ENCODE measurements at places on chromosomes 2 and 18.

- DNase-seq = no peak
Measured at GRCh38 chr2:65374575-65374974, 57.8 kb downstream of the SPRED2 start.

- DNase-seq = no peak
Measured at GRCh38 chr2:62657783-62658182, 47.7 kb upstream of the EHBP1 start.

- DNase-seq = no peak
Measured at GRCh38 chr2:30987566-30987965, 150.7 kb downstream of the GALNT14 start.

GRCh38 chr2:62822549-62822948 lies 117.0 kb downstream of the EHBP1 start:
- no peak for DNase-seq

GRCh38 chr2:43265001-43265400 lies 38.6 kb upstream of the ZFP36L2 start:
- no peak for DNase-seq

DNA sequence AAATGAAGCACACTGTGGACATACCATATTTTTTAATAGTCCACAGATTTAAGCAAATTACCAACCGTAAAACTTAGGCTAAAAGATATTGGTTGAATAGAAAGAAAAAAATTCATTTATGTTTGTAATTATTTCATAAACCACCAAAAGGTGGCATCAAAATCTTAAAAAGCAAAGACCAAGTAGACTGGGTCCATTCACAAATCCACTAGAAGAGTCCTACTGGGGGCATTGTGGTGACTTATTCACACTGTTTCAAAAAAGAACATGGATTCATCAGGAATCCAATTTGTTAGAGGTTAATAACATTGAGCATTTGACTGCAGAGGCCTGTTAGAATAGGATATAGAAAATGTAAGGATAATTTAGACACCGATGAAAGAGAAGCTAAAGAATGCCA lies 194.9 kb upstream of the KYNU start:
- DNase-seq = no peak

DNA sequence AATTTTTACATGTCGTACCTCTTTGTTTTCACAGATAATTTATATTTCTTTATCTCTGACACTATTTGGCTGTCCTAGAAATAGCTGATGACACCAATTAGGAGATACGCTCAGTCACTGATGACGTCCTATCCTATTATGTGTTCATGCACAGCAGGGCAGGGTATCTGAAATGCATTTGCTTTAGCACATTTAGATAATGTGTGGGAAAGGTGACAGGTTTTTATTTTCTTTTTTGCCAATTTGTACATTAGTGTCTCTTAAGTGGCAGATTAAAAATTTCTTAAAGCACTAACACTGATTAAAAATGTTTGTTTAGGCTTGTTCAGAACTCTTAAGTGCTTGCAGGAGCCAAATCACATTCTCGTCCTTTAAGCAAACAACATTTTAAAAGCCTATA lies 39.7 kb downstream of the CDC42EP3 start:
- no peak for DNase-seq

DNA sequence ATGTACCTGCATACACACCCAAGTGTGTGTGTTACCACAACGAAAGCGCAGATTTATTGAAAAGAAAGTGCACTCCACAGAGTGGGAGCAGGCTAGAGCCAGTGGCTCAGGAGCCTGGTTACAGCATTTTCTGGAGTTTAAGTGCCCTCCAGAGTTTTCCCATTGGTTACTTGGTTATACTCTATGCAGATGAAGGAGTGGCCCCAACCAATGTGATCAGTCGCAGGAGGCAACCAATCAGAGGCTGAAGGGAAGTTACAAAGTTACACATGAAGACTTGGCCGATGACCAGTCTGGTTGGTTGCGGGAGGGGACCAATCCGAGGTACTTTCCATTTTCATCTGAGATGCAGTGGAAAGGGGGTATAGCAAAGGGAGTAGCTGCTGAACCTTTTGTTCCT lies 13.5 kb upstream of the PRLH start:
- no peak for DNase-seq

DNA sequence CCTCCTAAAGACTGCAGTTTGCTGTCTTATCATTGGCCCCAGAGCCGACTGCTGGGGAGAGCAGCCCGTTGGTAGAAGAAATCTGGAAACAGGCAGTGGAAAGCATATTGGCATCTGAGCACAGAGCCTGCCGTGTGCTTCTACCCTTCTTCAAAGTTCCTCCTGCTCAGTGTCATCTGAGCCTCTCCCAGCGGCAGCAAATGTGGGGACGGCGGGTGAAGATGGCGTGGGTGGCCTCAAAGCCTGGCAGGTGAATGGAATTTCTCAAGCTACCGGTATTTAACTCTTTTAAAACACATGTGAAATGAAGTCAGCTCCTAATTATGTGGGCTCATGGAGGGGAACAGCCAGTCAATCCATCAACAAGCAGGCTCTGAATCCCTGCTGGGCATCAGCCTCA lies 181.6 kb upstream of the PXDN start:
- DNase-seq = no peak

GRCh38 chr2:223786943-223787342 lies 50.4 kb downstream of the AP1S3 start:
- DNase-seq = no peak

DNA sequence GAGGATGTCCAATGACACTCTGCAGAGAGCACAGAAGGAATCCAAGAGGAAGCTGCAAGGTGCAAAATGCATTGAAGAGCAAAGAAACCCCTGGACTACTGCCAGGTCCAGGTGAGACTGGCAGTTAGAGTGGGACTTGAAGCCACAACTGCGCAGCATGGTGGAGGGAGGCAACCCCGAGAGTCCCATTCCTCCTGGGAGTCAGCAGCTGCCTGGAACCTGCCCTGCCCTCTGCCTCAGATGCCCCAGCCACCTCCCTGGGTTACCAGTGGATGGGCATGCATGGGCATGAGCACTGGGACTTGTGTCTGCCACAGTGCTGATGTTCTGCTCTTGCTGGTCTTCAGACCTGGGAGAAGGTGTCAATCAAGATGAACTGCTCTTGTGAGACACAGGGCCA lies 43.2 kb downstream of the ANKMY1 start:
- DNase-seq = no peak

DNA sequence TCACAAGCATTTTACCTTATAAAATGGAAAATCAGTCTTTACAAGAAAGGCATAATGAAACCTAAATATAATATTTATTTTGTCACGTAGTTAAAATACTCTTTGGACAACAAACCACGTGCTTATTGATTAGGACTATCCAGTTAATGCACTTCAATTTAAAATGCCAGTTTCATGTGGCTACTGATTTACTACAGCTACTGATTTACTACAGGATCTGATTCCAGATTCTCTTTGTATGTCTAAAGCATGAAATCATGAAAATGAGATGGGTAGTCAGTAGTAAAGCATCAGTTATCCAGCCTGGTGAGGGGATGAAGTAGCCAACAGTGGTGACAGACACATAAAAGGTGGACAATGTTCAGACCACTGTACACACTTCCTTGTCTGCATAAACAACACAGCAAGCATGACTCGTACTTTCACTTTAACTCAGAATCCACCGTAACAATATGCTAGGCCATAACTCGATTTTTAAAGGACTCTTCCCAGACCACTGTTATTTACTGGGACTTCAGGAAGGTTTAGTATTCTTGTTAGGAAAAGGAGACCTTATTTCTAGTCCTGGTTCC lies 24.9 kb downstream of the ACAA2 start:
- DNase-seq = no peak
